ENCODE measurements at places on chromosomes 11 and 22.

- no peak for DNase-seq
These were observed 116.9 kb downstream of the SIK3 start for GRCh38 chr11:116981266-116981885.

- DNase-seq, result no peak
These were observed 1.6 kb upstream of the CNGA4 start for GRCh38 chr11:6237266-6237665.

GRCh38 chr22:36753120-36753802 is 22.7 kb downstream of the IFT27 start:
- no peak for DNase-seq

- no peak for DNase-seq
These were observed 24.2 kb downstream of the PPFIBP2 start for GRCh38 chr11:7538031-7538430.

DNA sequence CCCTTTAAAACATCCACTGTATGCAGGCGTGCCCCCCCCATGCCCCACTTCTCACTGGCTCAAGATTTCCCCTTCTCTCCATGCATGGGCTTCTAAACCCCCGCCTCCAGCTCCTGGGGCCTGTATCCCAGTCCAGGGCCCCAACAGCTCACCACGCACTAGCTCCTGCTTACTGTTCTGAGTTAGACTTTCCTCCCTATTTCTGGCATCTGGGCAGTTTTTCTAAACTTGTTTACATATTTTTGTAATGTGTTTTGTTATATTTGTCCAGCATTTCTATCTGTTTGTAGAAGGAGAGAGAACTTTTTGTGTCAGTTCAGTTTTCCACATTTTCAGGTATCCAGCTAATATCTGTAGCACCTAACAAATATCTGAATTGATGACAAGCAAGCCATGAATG is 178.5 kb downstream of the SPON1 start:
- no peak for DNase-seq

DNA sequence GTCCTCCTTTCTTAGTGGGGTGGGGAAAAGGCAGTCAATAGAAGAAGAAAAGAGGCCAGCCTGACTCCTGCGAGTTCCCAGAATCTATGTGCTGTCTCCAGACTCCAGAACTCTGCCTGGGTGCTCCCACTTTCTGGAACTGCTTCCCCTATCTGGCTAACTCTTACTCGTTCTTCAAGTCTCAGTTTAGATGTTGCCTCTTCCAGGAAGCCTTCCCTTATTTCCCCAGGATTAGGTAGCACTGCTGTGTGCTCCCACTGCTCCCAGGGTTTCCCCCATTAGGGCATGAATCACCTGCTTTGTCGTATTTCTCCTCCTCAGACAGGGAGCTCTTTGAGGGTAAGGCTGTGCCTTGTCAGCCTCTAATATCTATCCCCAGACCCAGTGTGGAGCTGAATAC is 17.5 kb upstream of the SYT7 start:
- no peak for DNase-seq

- DNase-seq, result no peak
These were observed 20.1 kb upstream of the CUL5 start for GRCh38 chr11:107988397-107989158.

- no peak for DNase-seq
These were observed 1.8 kb upstream of the TMEM86A start for GRCh38 chr11:18696638-18697225.

DNA sequence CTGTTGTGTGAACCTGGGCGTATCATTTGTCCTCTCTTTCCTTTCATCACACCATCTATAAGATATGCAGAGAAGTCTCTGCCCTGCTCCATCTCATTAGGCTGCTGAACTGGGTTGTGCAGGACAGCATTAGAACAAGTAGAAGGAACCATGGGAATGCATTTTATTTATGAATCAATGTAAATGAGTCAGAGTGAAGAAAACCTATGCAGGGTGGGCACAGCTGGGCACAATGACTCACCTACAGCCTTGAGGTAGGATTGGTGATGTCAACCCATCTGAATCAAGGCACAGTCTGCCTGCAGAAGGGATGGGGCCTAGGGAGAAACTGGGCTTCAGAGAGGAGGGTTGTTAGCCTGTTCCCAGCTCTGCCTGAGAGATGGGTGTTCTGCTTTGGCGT is 123.4 kb downstream of the CSNK2A3 start:
- DNase-seq, result no peak

GRCh38 chr11:11493698-11494097 is 128.1 kb downstream of the GALNT18 start:
- DNase-seq, result no peak

GRCh38 chr11:104798789-104799188 is 99.5 kb downstream of the CASP12 start:
- DNase-seq, result no peak

DNA sequence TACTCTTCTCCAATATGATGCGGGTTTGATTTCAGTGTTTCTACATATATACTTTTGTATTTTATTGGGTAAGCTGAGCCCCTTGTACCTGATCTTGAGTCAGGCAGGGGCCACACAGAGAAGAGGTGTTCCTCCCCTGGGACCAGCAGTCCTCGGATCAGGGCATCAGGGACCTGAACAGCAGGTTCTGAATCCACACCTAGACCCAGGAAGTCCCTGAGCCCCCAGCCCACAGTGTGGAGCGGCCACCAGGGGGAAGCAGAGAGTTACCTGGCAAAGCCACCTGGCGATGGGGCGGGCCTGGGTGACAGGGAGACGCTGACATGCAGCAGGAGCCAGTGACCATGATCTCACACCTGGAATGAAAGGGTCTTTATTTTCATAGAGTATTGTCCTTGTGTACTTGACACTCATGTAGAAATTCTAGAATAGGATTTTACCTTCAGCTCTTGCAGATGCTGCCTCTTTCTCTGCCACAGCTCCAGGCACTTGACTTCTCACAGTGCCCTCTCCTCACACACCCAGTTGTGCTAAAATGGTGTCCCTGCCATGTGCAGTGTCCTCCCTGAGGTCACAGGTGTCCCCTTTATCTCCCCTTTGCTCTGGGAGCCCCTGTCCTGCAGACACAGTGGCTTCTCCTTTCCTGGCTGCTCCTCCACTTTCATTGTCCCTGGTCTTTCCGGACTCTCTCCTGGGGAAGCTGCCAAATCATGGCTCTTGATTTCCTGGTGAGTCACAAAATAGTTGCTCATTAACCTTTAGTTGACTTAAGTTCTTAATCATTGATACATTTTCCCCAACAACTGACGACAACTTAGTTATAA is 48.5 kb downstream of the GGTLC2 start:
- no peak for DNase-seq

DNA sequence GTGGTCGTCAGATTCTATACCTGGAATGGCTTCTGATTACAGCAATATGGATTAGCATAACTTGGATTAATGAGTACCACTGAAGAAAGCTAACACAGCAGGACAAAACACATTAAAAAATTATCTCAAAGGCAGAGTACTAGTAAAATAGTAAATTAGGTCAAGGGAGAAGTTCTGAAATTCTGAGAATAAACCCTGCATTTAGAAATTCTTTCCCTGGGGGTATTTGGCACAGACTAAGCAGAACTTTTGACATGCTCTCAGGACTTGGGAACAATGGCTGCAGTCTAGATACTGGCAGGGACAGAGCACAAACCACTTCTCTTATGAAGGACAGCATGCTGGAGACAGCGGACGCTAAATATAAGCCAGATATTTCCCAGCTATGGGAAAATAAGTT is 85.6 kb upstream of the GRIA4 start:
- no peak for DNase-seq

DNA sequence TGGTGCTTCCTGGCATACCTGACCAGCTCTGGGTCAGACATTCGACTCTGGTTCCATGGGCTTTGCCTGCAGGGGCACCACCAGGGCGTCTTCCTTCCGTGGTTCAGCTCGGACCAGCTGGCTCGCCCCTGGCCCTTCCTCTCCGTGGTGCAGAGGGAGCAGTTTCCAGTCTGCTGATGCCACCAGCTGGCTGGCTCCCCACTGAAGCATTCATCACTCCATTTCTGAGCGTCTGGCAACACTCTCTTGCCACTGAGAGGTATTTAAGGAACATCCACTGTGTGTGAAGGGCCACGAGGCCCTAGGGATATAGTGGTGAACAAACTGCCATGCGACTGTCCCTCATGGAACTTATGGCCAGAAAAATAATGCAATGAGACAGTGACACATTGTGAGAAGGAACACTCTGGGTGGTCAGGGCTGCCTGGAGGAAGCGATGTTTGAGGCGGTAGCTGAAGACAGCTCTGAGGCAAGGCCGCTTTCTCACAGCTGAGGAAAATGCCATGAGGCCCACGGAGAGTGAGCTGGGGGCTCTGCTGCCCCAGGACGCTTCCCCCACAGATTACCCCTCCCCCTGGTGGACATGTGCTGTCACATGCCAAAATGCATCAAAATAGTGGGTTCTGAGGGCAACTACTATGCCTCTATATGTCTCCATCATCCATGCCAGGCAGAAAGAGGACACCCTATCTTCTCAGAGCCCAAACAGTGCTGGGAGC is 44.9 kb upstream of the ARFGAP3 start:
- DNase-seq, result no peak

DNA sequence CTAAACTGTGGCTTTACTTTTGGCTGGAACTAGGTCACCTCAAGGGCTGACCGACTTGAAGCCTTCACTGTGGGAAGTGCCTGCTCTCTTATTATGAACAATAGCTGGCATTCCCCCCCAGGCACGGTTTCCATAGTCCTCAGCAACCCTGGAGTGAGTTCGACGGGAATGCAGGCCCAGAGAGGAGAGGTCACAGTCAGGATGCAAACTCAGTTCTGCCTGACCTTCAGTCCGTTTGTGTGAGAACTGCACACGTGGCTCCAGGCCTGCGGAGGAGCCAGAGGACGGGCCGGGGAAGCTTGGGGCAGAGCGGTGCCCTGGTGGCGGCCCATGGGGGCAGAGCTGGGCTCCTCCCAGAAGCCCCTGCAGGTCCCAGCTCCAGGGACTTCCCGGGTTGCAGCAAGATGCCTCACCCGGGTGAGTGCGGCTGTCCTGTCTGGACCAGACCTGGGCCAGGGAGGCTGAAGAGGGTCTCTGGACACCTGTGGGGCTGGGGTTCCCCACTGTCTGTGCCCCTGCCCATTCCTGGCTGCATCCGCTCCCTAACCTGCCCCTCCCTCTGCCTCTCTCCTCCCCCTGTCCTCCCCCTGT is 17.2 kb downstream of the SLC25A18 start:
- DNase-seq, result no peak
